ENCODE measurements at places on chromosomes 7 and 10. TPM values are rescaled to one million over a fixed set of nuclear protein-coding genes. Genes with fewer than 3 reads are reported as not detected.

DNA sequence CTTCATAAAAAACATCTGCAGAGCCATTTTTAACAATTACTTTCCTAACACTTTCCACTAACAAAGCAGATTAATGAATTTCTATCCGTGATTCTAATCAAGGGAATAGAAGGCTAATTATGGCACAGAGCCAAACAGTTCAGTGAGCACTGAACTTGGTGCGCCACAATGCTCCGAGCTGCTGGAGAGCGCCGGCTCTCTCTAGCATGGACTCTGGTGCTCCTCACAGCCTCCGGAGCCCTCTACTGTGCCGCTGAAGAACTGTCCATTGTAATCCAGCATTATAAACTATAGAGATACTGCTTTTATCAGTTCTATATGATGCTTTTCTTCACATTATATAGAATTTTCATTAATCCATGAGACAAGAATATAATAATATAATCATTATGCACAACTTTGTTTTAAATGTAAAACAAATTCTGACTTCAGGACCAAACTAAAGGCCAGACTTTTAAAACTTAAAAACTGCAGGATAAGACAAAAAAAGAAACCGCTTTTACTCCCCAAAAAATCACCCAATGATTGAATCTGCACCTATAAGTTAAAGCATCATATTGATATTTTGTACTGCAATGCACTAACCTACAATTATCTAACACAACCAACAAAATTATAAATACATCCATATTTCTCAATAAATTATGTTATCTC, 123.6 kb downstream of the RNF32 start:
- DNase-seq, result peak; percentile 28

- DNase-seq, result no peak
Measured at GRCh38 chr7:39592586-39592985, 26.4 kb downstream of the YAE1 start.

DNA sequence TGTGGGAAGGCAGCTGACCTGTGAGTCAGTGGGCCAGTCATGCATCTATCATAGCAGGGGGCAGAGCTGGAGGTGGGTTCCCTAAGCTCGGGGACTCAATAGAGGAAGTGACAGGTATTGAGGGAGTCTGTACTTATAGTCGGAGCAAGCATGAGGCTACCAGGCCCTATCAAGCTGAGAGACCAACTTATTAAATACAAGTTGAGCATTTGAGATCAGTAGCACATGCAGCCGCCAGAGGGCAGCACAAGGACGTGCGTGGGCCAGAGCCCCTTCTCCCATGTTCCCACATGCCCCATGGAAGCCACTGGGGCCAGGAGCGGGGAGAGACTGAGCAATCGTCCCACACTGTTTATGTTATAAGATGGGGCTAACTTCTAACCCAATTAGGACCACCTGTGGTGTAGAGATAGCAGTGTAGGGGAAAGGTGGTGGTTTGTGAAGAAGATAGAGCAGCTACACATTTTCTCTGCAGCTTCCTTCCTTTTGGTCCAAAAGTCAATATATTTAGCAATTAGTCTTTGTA, 13.0 kb upstream of the STK31 start:
- no peak for DNase-seq

Gene PKD2L1
- not detected for total RNA-seq

DNA sequence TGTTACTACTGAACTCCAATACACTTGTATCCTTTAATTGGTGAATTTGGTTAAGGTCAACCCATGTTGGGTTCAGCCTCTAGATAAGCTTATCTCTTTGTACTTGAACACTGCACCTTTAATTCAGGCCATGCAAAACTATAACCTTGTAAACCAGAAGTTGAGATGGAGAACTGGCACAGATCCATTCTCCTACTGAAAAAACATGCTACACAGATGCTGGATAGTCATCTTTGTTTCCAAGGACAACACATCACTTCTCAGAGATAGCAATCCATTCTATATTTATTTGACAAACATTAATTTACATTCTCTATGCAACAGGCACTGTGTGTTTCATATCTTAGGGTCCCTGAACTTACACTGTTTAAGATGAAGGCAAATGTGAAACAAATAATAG, 2.9 kb upstream of the CDK14 start:
- DNase-seq, result no peak
